CD4-positive, alpha-beta T cell treated with Interleukin-21 for 1 hour (primary cell): ENCODE measurements at places on chromosomes 7 and 10.

DNA sequence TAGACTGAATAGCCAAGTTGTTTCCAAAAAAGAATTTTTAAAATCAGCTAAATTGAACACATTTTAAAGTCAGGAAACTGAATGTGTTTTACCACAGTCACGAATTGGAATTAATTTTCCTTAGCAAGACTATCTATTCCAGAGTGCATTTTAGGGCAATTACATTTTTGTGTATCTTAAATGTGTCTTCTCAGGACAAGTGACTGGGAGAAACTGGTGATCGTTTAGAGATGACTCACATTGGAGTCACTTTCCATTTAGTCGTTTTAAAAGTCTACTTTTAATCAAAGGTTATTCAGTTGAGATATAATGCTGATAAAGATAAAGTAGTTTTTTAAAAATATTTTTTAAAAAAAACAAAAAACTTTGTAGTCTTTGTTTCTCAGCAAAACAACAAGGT, 191.7 kb upstream of the SLC26A5 start:
- DNase-seq = no peak

DNA sequence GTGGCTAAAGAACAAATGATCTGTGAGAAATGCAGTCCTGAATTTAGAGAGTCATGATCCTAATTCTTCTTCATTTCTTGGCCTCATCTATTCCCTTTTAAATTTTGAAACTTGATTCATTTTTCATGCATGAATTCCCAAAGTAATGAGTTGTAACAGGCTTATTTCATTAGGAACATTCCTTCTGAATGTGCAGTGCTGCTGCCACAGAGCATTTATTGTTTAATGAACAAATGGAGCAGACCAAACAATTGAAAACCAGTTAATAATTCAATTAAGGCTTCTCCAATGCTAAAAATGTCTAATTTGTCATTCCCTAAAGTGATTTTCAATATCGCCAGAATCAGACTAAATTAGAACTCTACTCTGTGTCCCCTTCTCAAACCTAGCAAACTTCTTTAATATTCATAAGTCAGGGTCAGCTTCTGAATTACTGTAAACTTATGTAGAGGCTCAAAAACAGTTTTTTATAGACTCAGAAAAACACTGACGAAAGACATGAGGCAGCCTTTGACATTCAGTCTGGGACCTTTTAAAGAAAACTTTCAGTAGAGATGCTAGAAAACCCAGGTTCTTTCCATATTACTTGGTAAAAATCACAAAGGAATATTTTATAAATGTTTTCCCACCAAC, 14.5 kb downstream of the LSMEM1 start:
- no peak for DNase-seq

DNA sequence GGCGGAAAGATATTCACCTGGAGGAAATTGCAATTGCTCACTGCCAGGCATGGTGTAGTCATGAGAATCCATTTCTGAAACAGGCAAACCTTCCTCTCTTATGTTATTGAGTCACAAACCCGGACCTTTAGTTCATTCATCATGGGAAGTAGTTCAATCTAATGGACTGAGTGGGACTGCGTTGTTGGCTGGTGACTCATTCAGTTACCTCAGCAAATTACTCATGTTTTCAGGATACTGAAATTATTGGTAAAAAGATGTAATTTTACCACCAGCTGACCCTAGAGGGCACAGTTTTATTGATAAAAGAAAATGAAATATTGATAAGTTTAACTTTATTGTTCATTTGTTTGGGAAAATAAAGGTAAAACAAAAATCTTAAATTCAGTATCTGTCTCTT, 1194.4 kb upstream of the SORCS1 start:
- no peak for DNase-seq

- no peak for DNase-seq
These were observed 37.9 kb downstream of the ADAM12 start for GRCh38 chr10:126350216-126350992.

DNA sequence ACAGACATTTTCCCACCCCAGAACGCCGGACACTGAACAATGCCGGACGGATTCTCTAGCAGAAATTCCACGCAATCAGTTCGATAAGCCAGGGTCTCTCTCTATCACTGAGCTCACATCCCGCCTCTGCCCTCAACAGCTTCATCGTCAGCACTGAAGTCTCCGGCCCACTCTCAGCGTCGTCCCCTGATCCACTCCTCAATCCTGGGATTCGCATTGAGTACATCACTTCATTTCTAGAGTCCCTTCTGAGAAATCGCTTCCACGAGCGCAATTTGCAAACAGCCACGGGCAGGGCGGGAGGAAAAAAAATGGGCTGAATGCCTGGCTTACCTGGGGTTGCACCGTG, 365 bp downstream of the YME1L1 start:
- no peak for DNase-seq

- DNase-seq = no peak
These were observed 17.6 kb downstream of the STAM start for GRCh38 chr10:17661510-17661909.

DNA sequence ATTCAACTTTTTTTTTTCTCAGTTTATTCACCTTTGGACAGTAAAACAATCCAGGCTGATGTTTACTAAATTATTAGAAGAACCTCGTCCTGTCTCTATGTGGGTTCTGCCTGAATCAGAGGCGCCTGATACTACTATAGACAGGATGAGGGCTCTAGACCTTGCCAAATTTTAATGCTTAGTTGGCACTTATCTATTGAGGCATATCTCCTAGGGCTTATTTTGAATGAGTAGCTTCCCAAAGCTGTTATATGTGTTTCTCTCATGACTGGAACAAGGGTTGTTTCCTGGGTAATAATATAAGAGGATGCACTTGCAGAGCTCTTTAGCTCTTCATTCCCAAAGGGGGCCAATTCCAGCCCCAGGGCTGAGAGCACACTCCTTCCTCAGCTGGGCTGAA, 23.6 kb downstream of the HECW1 start:
- DNase-seq = no peak
